ENCODE measurements at places on chromosomes 2 and 18.

DNA sequence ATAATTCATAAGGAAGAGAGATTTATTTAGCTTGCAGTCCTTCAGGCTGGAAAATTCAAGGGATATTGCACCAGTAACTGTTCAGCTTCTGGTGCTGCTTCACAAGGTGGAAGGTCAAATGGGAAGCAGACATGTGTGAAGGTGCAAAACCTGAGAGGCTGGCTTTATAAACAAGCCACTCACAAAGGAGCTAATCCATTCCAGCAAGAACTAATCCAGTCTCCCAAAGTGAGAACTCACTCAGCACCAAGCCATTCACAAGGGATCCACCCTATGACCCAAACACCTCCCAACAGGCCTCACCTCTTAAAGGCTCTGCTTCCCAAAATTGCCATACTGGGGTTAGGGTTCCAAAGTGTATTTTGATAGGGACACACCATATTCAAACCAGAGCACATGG, 1018.4 kb upstream of the ACVR2A start:
- no peak for DNase-seq

- no peak for DNase-seq
These were observed 66.6 kb upstream of the WIPF1 start for GRCh38 chr2:174664084-174664759.

DNA sequence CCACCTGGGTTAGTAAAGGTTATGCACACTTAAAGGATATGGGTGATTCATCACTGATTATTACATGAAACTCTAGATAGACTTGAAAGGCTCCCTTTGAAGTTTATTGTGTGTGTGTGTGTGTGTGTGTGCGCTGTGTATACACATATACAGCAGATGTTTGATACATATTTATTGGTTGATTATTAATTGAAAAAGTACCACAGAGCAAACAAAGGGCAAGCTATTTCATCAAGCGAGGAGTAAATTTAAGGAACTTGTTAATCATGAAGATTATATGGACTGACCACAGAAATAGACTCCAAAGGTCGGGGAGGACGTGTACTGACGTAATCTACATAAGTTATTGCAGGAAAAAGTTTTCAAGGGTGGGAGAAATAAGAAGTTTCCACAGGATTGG, 617.4 kb upstream of the POU3F3 start:
- DNase-seq: no peak

GRCh38 chr2:98737848-98738247, 6.9 kb upstream of the MGAT4A start:
- no peak for DNase-seq

GRCh38 chr18:9615280-9615797, 980 bp upstream of the PPP4R1 start:
- no peak for DNase-seq
